SK-MEL-5 (cell line): ENCODE measurements at places on chromosomes 11 and 22. TPM values are rescaled to one million over a fixed set of nuclear protein-coding genes. Genes with fewer than 3 reads are reported as not detected.
A peak's percentile ranks its signal among the peaks of the same experiment; 100 is the strongest.

DNA sequence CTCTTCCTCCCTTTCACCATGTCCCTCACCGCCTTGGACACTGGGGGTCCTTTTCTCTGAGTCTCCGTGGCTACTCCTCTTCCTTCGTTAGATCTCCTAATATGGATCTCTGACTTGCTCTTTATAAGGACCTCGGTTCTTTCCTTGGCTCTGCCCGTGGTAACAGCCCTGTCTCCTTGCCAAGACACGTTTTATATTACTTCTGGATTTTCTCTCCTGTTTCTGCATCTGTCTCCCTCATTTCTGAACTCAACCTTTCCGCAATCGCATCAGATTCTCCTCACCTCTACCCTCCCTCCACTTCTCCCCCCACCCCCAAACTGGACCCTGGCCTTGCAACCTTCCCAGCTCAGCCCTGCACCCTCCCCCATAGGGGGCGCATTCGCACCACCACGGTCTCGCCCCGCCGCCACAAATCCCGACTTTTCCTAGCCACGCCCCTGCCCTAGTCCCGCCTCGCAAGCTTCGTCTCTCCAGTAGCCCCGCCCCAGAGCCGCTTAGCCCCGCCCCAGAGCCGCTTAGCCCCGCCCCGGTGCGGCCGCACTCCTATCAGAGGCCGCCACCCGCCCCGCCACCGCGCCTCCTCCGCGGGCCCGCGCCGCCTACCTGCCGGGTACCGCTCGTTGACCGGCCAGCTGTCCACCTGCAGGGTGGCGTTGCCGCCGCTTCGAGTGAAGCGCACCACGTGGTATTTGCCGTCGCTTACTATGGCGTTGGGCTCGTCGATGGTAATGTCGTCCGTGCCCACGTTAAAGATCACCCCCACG lies 39.0 kb downstream of the SLC22A12 start:
- DNase-seq: peak; percentile 37

GRCh38 chr22:27757928-27758525 lies 43.5 kb downstream of the MN1 start:
- no peak for DNase-seq

- DNase-seq: no peak
These were observed 34.2 kb upstream of the EHF start for GRCh38 chr11:34586488-34587281.

The LPXN gene
- 10.3 and 11.4 TPM in 2 replicates for total RNA-seq

DNA sequence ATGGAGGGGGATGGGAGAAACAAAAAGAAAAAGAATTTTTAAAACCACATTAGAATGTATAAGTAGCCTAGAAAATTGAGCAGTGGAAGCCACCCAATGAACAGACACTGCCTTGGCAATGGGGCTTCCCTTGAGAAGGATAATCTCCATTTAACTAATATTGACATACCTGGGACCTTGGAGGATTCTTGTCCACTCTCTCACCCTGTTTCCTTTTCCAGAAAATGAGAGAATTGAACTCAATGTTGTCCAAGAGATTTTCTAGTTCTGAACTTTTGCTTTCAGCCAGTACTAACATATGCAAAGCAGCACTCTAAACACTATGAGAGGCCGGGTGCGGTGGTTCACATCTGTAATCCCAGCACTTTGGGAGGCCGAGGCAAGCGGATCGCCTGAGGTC lies 524 bp downstream of the MS4A8 start:
- DNase-seq: no peak

DNA sequence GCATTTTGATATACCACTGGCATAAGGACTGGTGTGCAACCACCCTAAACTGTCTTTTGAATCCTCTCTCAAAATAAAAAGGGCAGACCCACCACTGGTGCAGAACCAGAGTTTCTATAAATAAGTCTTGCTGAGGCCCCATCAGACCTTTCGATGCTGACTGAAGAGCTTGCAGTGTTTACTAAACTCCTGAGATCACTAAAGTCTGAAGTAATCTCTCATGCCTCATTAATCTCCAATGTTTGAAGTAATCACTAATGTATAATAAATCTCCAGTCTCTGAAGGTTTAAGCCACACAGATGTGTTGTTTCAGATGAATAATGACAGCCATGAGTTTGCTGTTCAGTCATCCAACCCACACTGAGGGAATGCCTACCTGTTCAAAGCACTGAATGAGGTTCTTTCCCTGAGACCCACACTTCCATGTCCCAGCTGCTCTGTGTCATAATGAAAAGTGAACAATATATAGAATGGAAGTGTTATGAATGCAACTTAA lies 50.6 kb upstream of the DEUP1 start:
- no peak for DNase-seq

The RAG2 gene
- total RNA-seq: not detected in 2 replicates

- DNase-seq: no peak
These were observed 84.7 kb downstream of the MAML2 start for GRCh38 chr11:96257972-96258934.

DNA sequence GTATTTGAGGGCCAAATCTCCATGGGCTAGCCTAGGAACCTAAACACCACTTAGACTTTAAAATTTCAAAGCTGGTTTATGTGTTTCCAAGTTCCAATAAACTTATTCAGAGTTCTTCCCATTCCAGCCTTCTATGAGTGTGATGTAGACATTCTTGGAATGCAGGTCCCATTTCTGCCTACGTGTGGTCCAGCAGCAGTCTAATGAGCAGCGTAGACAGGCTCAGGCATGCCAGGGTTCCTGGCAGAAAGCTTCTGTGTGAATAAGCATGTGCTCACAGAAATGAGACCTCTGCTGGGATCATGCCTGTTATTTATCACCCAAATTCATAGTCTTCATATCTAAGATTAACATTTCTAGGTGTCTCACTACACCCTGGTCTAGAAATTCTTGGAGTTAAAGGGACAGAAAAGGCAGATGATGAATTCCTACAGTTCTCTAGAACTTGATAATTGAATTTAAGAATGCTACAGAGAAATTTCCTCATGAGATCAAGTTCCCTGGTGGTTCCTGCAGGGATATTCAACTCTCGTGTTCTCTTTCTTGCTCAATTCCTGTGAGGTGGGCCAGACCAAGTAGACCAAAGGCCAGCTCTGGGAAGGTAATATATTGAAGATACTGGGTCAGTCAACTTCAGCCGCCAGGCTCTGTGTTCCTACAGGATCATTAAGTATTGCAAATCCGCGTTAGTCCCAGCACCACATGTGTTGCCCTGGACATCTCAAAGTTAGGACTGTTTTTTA lies 17.6 kb downstream of the RNF185 start:
- DNase-seq: no peak

DNA sequence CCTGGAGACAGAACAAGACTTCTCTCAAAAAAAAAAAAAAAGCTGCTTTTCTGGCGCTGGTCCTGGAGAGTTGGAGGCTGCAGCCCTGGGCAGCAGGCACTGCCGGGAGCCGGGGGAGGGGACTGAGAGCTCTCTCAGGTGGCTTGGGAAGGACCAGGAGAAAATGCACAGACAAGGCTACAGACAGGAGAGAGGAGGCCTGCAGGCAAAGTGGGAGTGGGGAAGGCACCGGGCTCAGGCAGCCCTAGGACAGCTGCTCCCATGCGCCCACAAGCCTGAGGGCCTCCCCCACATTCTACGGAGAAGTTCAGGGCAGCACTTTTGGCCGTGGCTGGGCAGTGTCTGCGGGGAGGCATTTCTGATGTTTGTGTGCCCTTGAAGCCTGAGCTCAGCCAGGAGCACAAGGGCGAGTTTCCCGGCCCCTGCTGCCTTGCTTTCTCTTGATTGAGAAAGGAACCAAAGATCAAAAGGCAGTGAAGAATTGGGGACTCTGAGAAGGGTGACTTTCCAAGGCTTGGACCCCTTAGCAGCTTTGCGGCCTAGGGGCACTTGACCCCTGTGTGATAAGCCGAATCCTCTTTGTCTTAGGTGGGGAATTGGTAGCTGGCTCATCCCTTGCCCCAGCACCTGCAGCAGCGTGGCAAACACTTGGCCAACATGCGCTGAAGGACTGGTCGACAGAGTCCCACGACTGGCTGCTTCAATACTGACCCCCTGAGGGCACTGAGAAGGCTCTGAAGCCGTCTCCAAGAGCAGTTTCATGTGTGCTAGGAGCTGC lies 35.3 kb downstream of the PPM1F start:
- DNase-seq: no peak

The PRDM11 gene
- total RNA-seq: 1.1 and 2.6 TPM in 2 replicates

- no peak for DNase-seq
These were observed 165.8 kb downstream of the BUD13 start for GRCh38 chr11:116607027-116607426.

- no peak for DNase-seq
These were observed 21.3 kb downstream of the PHF21A start for GRCh38 chr11:46099963-46100316.
